ENCODE measurements at places on chromosomes 12 and 14. TPM values are rescaled to one million over a fixed set of nuclear protein-coding genes. Genes with fewer than 3 reads are reported as not detected.

- peaks cover 27% of the 10 kb centered on the region for H3K4me1 ChIP-seq
- DNase-seq: no peak
- H3K27ac ChIP-seq: no peak overlapping the region
- peak overlapping the region; percentile 80 for H3K4me3 ChIP-seq
These were observed 2.2 kb downstream of the SPRYD3 start for GRCh38 chr12:53077030-53077429.

- H3K27me3 ChIP-seq: no peaks in the 10 kb centered on the region
- peak overlapping the region; percentile 3 for H3K4me3 ChIP-seq
- peak overlapping the region; percentile 90 for H3K27ac ChIP-seq
These were observed 37.3 kb downstream of the VDR start for GRCh38 chr12:47867495-47867941.

Gene PROX2
- total RNA-seq: 0.23 TPM

GRCh38 chr14:82836256-82836950 is 1302.8 kb upstream of the SEL1L start:
- no peaks in the 10 kb centered on the region for H3K4me1 ChIP-seq
- no peaks in the 10 kb centered on the region for H3K27me3 ChIP-seq
